Stimulated activated CD4-positive, alpha-beta T cell treated with anti-CD3 and anti-CD28 coated beads, Interleukin-4, amount 100 ng/mL, for 4 hours (primary cell): ENCODE measurements at places on chromosomes 1 and 21.

DNA sequence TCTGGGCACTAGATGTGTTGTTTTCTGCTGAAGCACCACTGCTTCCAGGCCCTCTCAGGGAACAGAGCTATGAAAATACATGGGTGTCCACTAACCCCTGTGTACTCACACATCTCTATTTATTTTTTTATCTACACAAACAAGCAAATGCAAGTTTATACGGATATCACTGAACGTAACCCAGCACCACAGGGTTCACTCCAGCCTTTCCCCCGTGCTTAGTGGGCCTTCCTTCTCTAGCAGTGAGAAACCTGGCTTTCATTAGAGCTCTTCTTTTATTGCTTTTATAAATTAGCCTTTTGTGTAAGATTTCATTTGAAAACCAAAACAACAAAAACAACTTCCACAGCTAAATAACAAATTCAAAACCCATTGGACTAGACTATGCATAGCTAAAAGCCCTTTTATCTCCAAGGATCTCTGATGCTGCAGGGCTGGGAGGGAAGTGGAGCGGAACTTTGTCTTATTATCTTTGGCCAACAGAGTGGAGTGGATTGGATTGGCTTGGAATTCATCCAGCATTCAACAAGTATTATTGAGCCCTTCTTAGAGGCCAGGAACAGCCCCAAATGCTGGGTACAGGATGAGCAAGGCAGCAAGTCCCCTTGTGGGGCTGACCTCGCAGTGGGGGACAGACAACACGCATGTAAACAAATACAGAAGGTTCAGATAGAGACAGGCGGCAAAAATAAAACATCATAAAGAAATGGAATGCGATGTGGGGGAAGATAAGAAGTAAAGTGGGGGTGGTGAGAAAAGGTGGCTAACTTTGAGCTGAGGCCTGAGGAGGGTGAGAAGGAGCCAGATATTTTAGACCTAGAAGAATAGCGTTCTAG lies 371.8 kb upstream of the POU3F1 start:
- no peak for DNase-seq

DNA sequence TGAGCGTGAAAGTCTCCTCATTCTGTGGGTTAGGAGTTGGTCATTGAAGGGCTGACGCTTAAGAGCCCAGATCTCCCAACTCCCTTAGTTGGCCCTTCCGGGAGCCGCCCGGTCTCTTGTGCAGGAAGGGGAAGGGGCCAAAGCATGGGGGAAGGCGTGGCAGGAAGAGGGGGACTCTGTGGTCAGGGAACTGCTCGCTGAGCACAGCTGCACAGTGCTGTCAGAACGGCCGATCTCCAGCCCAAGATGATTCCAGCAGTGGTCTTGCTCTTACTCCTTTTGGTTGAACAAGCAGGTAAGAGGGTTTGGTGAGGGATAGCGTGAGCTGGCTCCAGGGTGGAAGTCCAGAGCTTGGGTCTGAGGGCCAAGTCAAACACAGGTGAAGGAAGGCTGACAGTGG lies at the start of gene FCER1G:
Gene FCER1G, plus strand, starts transcription at position 220 of the 400 bp plus-strand sequence. Its CDS starts 27 bp downstream, at position 247.
- no peak for DNase-seq

DNA sequence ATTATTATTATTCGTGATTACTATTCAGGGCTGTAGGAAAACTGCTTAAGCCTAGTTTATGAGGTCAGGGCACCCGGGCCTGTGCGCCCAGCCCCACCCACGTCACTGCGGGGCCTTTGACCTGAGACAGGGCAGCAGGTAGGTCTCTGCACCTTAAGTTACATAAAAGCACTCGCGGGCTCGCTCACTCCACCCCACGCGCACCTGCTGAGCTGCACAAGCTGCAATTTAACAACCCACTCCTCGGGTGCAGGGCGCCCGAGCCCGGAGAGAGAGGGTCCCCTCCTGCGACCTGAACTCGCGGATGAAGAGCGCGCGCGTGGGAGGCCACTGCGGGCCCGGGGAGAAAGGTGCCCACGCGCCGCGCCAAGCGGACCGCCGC lies 477 bp downstream of the ICMT start:
- DNase-seq: peak; percentile 33

DNA sequence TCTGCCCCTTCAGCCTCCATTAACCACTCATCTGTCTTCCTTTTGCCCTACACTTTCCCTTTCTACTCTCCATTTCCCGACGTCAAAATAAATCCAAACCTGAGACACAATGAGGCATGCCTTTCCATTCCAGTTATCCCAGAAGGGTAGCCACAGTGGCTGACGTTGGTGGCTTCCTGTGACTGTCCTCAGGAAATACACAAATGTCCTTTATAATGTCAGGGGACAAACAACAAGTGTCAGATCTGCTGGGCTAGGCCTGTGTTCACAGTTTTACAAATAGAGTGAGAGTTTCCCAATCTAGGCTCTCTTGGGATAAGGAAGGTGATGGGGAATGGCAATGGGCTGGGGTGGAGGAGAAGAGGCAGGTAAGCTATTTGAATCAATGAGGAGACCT lies 135.3 kb downstream of the BRINP2 start:
- no peak for DNase-seq

- peak; percentile 86 for DNase-seq
These were observed 46.8 kb upstream of the A3GALT2 start for GRCh38 chr1:33367485-33368405.

DNA sequence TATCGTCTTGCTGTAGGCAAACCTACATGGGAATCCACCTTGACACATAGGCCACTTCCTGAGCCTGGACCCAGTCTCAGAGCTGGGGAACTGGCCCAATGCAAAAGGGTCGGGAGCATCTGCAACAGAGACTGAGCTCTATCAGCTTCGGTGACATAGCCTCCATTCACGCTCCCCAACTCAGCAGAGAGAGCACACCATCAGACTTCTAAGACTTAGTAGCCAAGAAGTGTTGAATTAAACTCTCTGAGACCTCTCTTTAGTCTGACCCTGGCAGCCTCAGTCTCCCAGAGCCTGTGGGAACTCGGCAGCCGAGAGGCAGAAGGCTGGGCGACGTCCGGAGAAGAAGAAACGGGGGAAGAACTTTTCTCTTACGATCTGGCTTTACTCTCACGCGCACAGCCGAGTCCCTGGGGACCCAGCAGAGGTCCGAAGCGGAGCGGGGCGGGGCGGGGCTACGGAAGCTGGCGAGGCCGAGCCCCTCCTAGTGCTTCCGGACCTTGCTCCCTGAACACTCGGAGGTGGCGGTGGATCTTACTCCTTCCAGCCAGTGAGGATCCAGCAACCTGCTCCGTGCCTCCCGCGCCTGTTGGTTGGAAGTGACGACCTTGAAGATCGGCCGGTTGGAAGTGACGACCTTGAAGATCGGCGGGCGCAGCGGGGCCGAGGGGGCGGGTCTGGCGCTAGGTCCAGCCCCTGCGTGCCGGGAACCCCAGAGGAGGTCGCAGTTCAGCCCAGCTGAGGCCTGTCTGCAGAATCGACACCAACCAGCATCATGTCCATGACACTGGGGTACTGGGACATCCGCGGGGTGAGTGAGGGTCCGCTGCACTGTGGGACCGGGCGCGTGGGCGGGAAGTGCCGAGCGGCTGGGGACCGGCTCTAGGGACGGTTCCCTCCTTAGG lies at the start of gene GSTM4:
Gene GSTM4, plus strand, starts transcription at position 485 of the 905 bp plus-strand sequence. Its CDS starts 291 bp downstream, at position 776.
- DNase-seq: peak; percentile 72

- no peak for DNase-seq
These were observed 124.0 kb upstream of the CSF3R start for GRCh38 chr1:36606641-36607262.

- no peak for DNase-seq
These were observed 74.6 kb downstream of the DNTTIP2 start for GRCh38 chr1:93804412-93804811.

DNA sequence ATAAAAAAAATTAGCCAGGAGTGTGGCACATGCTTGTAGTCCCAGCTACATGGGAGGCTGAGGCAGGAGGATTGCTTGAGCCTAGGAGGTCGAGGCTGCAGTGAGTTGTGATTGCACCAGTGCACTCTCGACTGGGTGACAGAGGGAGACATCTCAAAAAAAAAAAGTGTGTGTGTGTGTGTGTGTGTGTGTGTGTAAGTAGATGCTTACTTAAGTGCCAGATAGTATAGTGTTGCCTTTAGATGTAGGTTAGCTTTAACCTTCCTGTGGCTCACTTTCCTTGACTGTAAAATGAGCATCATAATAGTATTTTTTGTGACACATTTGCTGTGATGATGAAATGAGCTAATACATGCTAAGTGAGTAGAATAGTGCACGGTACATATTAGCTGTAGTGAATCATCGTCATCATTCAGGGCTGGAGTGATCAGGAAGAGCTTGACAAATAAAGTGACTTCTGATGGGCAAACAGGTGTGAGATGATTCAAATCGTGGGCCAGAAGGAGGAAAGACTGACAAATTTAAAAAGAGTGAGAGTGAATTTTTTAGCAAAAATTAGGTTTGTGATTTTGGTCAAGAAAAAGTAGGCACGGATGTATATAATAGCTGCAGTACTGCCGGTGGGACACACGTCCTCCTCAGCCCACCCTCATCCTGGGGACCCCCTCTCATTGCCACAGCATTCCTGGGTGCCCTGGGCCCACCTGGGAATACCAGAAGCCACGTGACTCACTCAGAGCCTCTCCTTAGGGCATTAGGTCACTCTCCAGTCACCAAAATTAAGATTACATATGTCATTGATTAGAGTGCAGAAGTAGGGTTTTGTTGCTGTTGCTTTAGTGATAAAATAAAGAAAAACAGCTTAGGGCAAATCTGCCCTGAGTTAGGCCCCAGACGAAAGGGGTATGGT lies 33.9 kb downstream of the EIF2D start:
- no peak for DNase-seq

GRCh38 chr1:192993426-192994085 lies 65.6 kb downstream of the UCHL5 start:
- no peak for DNase-seq

DNA sequence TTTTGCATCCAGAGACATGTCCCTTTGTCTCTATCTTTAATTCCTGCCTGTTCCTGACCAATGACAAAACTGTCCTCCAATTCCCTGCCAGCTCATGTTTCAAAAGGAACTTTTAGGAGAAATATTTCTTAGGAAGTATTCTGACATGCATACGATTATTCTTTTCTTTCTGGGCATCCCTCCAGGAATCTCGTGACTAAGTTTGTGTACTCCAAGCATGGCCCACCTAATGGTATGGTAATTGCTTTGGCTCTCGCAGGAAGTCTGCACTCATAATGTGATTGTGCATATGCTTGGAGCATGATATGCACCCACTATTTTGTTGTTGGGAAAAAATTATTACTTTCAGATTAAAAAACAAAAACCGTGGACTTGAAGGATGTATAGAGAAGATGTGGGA lies 256.4 kb downstream of the PRDM2 start:
- DNase-seq: no peak

DNA sequence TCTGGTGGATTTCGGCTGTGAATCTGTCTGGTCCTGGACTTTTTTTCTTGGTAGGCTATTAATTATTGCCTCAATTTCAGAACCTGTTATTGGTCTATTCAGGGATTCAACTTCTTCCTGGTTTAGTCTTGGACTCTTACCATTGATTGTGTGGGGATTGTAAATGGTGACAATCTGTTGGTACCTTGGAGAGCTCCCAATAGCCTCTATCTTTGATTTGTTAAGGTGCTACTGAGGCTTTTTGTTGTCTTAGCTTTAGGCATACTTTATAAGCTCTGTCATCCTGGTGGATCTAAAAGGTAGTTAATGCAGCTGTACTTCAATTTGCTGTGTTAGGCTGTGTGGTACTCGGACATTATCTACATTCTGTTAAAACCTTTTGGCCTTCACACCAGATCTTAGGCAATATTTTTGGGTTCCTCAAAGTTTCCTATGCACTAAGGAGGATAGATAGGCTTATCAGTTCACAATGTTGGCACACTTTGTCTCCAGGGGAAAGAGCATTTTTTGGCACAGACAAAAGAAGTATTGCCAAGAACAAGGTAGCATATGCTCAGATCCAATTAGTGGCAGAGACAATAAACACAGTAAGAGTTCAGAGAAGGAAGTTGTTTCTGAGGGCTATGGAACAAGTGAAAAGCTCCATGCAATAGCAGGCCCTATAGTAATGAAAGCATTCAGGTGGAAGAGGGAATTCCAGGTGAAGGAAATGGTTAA lies 230.4 kb downstream of the PDE4B start:
- DNase-seq: no peak

DNA sequence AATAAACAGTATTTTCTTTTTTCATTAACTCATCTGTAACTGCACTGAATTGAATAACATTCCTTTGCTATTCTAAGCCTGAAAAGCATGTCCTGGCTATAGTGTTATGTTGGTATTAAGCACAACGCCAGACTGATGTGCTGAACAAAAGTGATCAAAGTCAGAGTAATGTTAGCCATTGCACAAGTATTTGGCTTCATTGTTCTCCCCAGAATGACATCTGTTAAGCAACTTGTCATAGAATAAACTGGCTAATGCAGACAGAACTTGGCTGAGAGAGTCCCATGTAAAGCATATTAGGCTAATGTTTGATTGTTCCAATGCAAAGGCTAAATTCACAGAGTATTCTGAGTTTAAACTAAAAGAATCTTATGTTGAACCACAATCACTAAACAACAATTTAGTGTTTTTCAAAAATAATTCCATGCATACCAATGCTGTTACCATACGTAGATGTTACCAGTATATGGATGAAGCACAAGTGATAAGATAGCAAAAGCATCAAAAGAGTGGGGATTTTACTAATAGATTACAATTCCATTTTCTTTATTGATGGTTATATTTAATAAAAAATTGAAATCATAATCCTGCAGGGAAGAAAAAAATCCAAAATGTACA lies 235.3 kb upstream of the DMRTA2 start:
- DNase-seq: no peak

DNA sequence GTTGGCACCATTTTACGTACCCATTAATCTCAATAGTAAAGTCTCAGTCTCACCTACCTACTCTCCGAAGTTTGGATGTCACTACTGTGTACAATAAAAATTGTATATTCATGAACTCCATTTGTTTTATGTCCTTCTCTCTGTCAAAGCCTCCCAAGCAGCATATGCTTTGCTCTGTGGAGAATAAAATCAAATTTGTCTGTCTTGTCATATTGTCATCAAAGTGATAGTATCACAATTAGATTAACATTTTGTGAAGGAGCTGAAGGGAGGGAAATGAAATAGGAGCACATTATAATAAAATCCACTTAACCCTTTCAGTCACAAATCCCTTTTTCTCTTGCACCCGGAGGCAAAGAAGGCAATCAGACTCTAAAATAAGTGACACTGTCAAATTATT lies 177.1 kb upstream of the RRP15 start:
- DNase-seq: no peak
